Effector memory CD8-positive, alpha-beta T cell (primary cell): ENCODE measurements at places on chromosomes 12 and 14.
A peak's percentile ranks its signal among the peaks of the same experiment; 100 is the strongest.

DNA sequence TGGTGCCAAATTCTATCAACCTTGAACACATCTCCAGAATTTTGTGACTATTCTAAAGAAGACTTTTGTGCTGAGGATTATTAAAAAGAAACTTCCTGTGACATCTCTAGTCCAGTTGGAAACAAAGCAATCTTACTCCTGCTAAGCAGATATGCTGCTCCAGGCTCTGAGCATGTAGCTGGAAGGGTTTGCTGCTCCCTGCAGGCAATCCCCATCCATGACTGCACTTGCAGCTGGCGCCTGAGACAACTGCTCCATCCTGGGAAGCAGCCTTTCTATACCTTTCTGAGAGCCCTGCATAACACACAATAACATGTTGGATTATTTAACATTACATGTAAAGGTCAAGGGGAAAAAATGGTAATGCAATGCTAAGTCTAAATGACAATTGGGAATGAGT is 105.1 kb downstream of the NDUFA12 start:
- no peak for DNase-seq

GRCh38 chr12:119202544-119202943 is 23.8 kb downstream of the HSPB8 start:
- no peak for DNase-seq

DNA sequence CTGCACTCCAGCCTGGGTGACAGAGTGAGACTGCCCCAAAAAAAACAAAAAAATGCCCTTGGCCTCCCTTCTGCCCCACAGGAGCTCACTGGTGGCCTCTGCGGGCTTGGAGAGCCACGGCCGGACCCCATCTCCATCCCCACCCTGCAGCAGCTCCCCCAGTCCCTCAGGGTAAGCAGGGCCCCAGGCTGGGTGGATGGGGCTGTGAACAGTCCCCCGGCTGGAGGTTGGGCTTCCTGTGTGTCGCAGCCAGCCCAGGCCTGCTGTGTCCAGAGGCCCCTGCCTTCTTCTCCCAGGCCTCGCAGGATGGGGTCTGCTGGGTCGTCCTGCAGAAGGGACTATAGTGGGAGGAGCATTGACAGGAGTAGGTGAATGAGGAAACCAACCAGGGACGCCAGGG is 15.4 kb upstream of the PUS1 start:
- no peak for DNase-seq

- no peak for DNase-seq
These were observed 47.8 kb downstream of the HMGA2 start for GRCh38 chr12:65871865-65872645.

DNA sequence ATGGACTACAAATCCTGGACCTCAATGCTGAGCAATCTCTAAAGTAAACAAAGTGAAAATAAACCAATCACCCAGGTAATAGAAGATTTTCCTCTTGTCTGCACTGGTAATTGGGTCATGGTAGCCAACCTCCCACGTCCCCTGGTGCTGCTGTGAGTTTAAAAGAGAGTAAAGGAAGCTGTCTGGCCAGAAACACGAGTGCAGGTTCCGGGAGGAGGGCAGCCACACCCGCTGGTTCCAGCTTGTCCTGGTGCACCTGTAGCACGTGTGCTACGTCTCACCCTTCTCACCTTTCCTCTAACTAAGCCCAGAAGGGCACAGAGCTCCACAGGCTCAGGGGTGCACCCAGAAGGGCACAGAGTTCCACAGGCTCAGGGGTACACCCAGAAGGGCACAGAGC is 5.4 kb downstream of the CRACR2A start:
- DNase-seq: no peak

DNA sequence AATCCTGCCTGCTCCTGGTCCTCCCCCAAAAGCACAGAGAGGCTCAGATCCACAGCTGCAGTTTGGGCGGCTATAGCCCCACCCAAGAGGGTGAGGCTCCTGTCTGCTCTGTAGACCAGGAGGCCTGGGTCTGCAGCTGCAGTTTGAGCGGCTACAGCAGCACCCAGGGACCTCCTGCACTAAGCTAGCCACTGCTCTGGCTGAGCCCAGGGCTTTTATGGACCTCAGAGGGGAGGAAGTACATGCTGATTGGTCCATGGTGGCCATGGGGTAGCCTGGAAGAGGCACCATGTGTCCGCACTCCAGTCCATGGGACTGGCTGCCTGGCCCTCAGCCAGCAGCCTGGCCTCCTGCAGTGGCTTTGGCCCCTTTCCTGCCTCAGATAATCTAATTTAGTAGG is 49.6 kb upstream of the GSC start:
- no peak for DNase-seq

GRCh38 chr12:62259631-62259992 is 592 bp upstream of the USP15 start:
- no peak for DNase-seq

- no peak for DNase-seq
These were observed 205.7 kb upstream of the GZMB start for GRCh38 chr14:24839617-24840203.

DNA sequence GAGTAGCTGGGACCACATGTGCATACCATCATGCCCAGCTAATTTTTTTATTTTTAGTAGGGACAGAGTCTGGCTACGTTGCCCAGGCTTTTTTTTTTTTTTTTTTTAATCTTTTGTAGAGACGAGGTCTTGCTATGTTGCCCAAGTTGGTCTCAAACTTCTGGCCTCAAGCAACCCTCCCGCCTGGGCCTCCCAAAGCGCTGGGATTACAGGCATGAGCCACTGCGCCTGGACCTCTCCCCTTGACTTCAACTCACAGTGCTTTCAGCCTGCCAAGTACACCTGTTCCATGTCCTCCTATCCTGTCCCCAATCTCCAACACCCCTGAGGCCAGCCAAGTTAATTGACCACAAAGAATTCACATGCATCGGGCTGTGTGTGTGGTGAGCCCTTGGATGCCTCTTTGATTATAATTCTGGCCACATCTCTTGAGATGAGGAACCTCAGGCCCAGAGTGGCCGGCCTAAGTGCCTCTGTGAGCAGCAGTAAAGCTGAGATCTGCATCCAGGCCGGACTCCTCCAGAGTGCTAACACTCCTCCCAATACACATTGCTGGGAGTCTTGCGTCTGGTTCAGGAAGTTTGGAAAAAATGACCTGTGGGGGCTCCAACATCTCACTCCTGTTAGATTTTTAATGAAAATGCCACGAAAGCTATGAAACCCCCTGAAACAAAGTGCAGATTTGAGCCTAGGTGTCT is 6.8 kb downstream of the RAB35 start:
- DNase-seq: no peak

DNA sequence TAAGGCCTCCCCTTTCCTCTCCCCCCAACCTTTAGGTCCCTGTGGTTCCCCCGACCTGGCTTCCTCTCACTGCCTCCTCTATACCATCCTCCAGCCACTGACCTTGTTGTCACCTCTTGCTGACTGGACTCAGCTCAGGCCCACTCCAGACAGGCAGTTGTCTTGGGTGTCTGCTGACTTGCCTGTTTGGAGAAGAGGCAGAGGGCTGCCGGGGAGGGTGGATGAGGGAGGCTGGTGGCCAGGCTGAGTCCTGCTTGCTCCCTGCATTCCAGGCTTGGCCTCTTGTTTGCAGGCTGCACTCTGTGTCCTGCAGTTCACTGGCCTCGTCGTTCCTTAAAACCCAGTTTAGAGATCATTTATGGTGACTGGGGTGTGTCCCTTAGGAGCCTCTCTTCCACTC is 31.0 kb upstream of the RD3L start:
- DNase-seq: no peak

DNA sequence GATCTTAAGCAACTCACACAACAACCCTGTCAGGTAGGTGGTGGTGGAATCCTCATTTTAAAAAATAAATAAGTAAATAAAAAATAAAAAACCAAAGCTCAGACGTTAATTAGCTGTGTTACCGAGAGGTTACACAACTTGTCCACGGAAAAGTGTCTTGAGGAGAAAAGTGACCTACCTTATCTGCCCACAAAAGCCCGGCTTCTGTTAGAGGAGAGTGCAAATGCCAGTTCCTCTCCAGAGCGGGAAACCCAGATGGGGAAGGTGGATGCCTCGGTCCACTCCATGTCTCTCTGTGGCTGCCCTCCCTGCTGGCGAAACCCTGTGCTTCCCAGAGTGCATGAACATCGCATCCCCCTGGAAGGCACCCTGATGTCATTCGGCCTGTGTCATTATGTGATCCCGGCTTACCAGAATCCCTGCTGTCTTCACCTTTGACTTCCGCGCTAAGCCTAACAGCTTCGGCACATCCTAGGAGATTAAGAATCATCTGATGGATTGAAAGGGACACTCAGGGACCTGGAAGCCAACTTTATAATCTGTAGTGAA is 6.4 kb downstream of the MLXIP start:
- DNase-seq: no peak

DNA sequence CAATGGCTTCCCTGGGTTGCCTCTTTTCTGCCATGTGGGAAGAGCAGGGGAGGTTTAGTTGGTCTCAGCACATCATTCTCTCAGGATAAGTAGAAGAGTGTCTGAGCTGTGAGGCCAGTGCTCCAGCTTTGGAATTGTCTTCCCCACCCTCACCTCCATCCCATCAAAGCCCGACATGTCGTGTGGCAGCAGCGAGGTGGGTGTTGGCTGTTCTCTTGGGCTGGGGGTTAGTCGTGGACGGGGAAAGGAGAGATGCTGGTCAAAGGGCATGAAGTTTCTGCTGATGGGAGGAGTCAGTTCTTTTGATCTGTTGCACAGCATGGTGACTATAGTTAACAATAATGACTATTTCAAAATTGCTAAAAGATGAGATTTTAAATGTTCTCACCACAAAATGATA is 404.2 kb downstream of the TMEM121 start:
- no peak for DNase-seq

- no peak for DNase-seq
These were observed 10.6 kb upstream of the ANO6 start for GRCh38 chr12:45205165-45205825.

GRCh38 chr12:111529424-111530368 is 69.4 kb downstream of the ATXN2 start:
- peak; percentile 33 for DNase-seq

GRCh38 chr14:30179381-30180130 is 251.9 kb upstream of the PRKD1 start:
- DNase-seq: no peak

- DNase-seq: no peak
These were observed 867 bp upstream of the TDG start for GRCh38 chr12:103964805-103965204.

- no peak for DNase-seq
These were observed 70.8 kb downstream of the FBXL14 start for GRCh38 chr12:1523558-1524050.

DNA sequence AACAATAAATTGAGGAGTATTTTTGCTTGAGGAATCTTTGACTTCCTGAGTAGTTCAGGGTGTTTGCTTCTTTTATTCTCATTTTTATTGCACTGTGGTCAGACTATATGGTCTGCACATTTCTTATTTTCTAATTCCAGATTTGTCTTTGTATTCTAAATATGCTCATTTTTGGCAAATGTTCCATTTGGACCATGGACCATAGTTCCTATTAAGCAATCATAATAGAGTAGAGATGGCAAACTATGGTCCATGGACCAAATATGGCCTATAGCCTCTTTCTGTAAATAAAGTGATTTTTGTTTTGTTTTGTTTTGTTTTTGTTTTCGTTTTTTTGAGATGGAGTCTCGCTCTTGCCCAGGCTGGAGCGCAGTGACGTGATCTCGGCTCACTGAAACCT is 2.1 kb downstream of the GPRC5A start:
- no peak for DNase-seq

GRCh38 chr12:115521771-115522409 is 755.6 kb downstream of the MED13L start:
- DNase-seq: no peak

DNA sequence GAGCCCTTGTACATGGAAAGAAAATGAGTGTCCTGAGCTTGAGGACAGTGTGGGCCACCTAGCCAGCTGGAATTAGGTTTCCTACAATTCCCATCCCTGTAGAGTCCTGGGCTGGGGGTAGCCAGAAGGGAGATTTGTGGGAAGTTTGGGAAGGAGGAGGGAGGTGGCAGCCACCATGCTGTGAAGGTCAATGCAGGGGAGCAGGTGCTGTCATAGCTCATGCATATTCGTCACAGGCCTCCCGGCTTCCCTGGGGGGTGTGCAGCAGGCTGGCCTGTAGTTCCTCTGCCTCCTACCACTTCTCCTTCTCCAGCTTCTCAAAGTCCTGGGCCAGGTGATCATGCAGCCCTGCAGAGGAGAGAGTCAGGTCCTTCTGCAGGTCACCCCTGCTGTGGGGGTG is 121.3 kb downstream of the TBX3 start:
- no peak for DNase-seq

DNA sequence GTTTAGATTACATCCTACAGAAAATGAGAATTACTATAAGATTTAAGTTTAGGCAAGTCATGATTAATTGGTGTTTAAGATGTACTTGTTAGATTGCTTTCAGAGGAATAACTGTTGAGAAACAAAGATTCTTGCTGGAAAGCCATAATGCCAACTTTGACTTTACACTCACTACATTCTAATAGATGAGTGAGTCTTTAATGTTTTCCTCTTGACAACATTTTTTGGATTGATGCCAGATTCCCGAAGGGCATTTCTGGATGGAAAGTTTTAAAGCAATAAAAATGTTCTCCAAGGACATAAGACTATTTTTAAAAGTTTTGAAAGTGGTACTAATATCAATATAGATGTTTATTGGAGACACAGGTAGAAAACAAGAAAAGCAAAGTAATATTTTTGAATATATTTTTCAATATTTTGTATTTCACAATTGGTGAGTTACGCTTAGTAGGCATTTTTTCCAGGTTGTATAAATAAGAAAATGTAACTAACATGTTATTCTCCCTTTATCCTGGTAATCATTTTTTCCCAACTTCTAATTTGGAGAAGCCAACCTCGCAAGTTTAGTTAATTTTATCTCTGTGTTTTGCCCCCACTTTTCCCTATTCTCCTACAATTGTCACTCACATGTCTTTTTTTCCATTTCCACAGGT is 307.3 kb downstream of the CEP128 start:
- no peak for DNase-seq

DNA sequence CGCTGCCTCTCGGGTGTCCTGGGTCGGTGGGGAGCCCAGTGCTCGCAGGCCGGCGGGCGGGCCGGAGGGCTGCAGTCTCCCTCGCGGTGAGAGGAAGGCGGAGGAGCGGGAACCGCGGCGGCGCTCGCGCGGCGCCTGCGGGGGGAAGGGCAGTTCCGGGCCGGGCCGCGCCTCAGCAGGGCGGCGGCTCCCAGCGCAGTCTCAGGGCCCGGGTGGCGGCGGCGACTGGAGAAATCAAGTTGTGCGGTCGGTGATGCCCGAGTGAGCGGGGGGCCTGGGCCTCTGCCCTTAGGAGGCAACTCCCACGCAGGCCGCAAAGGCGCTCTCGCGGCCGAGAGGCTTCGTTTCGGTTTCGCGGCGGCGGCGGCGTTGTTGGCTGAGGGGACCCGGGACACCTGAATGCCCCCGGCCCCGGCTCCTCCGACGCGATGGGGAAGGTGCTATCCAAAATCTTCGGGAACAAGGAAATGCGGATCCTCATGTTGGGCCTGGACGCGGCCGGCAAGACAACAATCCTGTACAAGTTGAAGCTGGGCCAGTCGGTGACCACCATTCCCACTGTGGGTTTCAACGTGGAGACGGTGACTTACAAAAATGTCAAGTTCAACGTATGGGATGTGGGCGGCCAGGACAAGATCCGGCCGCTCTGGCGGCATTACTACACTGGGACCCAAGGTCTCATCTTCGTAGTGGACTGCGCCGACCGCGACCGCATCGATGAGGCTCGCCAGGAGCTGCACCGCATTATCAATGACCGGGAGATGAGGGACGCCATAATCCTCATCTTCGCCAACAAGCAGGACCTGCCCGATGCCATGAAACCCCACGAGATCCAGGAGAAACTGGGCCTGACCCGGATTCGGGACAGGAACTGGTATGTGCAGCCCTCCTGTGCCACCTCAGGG is 679 bp downstream of the ARF6 start:
- peak; percentile 74 for DNase-seq
